ENCODE measurements at places on chromosomes 7 and 10. TPM values are rescaled to one million over a fixed set of nuclear protein-coding genes. Genes with fewer than 3 reads are reported as not detected.
A peak's percentile ranks its signal among the peaks of the same experiment; 100 is the strongest.

DNA sequence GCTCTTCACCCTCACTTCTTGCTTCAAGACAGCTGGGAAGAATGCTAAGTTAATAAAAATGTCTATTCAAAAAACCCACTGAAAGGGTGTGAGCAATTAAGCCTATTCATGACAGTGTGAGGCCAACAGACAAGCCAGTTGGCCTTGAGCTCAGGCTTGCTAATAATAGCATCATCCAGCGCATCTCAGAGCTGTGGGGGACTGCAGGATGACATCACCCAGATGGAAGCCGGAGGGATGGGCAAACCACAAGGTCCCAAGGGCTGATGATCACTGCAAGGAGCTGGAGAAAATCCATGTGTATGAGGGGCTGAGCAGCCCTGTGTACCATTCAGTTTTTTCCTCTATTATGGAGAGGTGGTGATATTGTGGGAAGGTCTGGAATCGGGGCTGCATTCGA, 770.4 kb downstream of the TNS3 start:
- DNase-seq, result no peak

STAMBPL1 gene
- total RNA-seq, result 43.5 TPM

GRCh38 chr7:14762561-14762960, 140.0 kb downstream of the DGKB start:
- no peak for DNase-seq

ZPBP gene
- not detected for total RNA-seq

- DNase-seq, result peak; percentile 90
These were observed 6.0 kb upstream of the TMED4 start for GRCh38 chr7:44587843-44588711.

GATA3 gene
- 79.7 TPM for total RNA-seq

GRCh38 chr10:102511583-102512274, 8.0 kb downstream of the SUFU start:
- no peak for DNase-seq

CCZ1B gene
- total RNA-seq, result 78.1 TPM

All from activated CD4-positive, alpha-beta T cell treated with anti-CD3 and anti-CD28 coated beads, Interleukin-2, amount 10 ng/mL, durations not matched to agents 24 days and 14 days (primary cell).